ENCODE measurements at places on chromosomes 12 and 14. TPM values are rescaled to one million over a fixed set of nuclear protein-coding genes. Genes with fewer than 3 reads are reported as not detected.

DNA sequence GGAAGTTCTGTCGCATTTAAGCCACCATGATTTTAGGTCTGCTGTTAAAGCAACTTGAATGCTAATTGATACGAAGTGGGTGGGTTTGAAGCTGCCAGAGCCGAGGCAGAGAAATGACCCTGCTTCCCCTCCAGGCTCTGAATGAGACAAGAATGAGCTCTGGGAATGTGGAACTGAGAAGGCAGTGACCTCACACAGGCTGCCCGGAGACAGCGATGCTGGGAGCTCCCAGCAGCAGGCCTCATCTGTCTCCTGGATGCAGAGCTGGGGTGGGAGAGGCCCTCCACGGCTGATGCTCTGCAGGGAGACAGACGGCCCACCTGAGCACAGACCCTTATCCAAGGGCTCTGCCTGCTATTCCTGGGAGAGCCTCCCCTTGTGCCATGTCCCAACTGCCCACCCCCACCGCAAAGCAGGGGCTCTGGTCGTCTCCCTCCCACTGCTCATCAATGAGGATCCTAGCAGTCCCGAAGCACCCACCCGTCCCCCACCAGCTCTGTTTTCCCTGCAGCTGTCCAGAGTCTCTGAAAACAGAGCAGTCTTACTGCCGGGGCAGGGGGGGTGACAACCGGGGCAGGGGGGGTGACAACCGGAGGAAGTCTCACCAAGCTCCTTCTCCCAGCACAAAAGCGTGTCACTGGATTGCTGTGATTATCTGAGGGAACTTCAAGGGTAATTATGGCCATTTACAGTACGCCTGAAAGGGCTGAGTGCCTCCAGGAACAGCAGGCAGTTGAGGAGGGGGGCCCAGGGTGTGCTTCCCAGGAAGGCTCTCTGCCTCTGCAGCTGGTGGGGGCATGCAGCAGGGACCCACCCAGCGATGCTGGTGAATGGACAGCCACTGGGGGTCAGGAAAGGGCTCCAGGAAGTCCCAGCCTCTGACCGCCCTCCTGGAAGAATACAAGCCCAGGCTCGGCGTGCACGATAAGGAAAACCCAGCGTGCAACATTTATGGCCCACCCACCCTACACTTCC, 67.8 kb downstream of the CHGA start:
- H3K4me1 ChIP-seq: peaks cover 42% of the 10 kb centered on the region
- H3K36me3 ChIP-seq: peaks cover 15% of the 10 kb centered on the region
- H3K27me3 ChIP-seq: no peaks in the 10 kb centered on the region
- no peak overlapping the region for H3K27ac ChIP-seq
- no peak overlapping the region for H3K4me3 ChIP-seq

GRCh38 chr12:95848575-95849388, 10.0 kb upstream of the SNRPF start:
- DNase-seq: no peak
- H3K4me1 ChIP-seq: no peaks in the 10 kb centered on the region
- H3K27me3 ChIP-seq: peaks cover 11% of the 10 kb centered on the region
- no peaks in the 10 kb centered on the region for H3K36me3 ChIP-seq
- no peak overlapping the region for H3K4me3 ChIP-seq

DNA sequence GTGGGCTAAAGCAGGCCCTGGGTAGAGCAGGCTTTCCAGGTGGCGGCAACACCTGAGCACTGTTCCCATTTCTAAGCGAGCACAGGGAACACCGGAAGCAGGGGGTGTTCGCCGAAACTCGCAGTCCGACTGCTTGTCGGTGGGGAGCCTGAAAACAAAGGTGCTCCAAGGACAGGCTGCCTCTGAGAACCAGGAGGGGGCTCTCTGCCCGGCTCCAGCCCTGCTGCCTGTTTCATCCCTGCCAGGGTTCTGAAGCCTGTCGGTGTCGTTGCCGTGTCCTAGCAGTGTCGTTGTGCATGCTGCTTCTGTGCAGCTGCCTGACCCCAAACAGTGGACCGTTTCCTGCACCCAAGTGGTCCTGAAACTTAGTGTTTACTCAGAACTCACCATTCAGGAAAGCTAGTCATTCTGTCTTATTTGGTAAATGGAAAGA, 21.8 kb downstream of the CCNK start:
- H3K4me1 ChIP-seq: no peaks in the 10 kb centered on the region
- no peak for DNase-seq
- no peaks in the 10 kb centered on the region for H3K27me3 ChIP-seq
- no peak overlapping the region for H3K27ac ChIP-seq
- H3K36me3 ChIP-seq: peaks cover 89% of the 10 kb centered on the region
- H3K4me3 ChIP-seq: no peak overlapping the region

DNA sequence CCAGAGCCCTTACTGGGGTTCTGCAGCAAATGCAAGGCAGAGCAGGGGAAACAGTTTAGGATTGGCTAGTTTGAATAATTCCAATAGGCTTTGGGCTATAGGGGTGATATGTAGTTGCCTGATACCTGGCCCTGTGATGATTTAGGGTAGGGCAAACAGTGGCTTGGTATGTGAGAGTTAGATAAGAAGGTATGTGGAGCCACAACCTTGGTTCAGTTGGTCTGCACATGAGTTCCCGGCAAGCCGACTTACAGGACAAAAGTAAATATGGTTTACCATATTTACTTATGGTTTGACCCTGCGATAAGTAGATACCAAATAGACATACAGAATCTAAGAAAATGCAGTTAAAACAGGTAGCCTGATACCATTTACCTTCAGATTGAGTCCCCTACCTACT, 8.3 kb upstream of the CAPRIN2 start:
- H3K27me3 ChIP-seq: 0 out of 2 replicates have a peak, but pooled peaks cover 3% of the 10 kb centered on the region
- no peak overlapping the region for H3K27ac ChIP-seq
- H3K4me3 ChIP-seq: no peak overlapping the region
- H3K36me3 ChIP-seq: no peaks in the 10 kb centered on the region

Gene NIN
- 33.8 TPM for total RNA-seq

Gene AICDA
- total RNA-seq: not detected

Gene RNFT2
- 0.47 TPM for total RNA-seq

GRCh38 chr12:87612996-87613395, 416.2 kb downstream of the C12orf50 start:
- no peaks in the 10 kb centered on the region for H3K4me1 ChIP-seq
- no peaks in the 10 kb centered on the region for H3K36me3 ChIP-seq

Gene AQP6
- total RNA-seq: not detected

Gene KLRC3
- total RNA-seq: not detected

Gene TAS2R8
- total RNA-seq: not detected

DNA sequence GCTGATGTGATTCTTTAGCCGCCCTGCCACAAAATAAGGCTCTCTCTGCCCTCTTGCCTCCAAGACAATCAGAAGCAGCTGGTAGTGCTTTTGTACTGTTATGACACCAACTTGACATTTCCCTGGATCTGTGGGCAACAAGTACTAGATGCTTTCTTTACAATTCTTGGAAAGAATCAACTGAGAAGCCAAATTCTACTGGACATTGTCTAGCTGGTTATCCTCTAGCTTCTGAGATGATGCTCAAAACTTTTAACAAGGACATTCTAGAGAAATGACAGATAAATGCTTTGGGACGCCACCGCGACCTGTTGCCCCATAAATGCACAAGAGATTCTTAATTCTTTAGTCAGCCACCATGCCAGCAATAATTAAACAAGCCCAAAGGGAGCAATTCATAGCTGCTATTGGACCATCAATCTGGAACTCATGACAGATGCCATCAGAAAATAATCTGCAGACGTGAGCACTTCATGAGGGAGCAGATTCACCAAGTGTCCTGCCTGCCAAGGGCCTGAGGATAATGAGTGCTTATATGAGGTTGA, 22.8 kb downstream of the FMNL3 start:
- H3K4me1 ChIP-seq: no peaks in the 10 kb centered on the region
- no peaks in the 10 kb centered on the region for H3K27me3 ChIP-seq
- no peak for DNase-seq
- no peak overlapping the region for H3K4me3 ChIP-seq
- no peaks in the 10 kb centered on the region for H3K36me3 ChIP-seq

GRCh38 chr14:56182410-56182809, 64.2 kb downstream of the PELI2 start:
- no peaks in the 10 kb centered on the region for H3K36me3 ChIP-seq
- no peaks in the 10 kb centered on the region for H3K27me3 ChIP-seq

Gene STXBP6
- total RNA-seq: 6.4 TPM

DNA sequence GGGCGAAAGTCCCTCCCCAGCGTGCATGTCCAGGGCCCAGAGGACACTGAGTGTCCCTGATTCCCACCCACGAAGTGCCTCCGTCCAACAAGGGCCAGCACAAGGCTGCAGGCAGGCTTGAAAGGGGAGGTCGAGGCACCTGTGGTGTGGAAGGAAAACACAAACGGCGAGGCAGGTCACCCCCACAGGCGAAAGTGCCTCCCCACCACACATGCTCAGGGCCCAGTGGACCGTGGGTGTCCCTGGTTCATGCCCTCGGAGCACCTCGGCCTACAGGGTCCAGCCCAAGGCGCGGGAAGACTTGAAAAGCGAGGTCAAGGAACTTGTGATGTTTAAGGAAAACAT, 370.4 kb downstream of the ALG10 start:
- no peaks in the 10 kb centered on the region for H3K36me3 ChIP-seq
- no peaks in the 10 kb centered on the region for H3K4me1 ChIP-seq
- H3K4me3 ChIP-seq: no peak overlapping the region

DNA sequence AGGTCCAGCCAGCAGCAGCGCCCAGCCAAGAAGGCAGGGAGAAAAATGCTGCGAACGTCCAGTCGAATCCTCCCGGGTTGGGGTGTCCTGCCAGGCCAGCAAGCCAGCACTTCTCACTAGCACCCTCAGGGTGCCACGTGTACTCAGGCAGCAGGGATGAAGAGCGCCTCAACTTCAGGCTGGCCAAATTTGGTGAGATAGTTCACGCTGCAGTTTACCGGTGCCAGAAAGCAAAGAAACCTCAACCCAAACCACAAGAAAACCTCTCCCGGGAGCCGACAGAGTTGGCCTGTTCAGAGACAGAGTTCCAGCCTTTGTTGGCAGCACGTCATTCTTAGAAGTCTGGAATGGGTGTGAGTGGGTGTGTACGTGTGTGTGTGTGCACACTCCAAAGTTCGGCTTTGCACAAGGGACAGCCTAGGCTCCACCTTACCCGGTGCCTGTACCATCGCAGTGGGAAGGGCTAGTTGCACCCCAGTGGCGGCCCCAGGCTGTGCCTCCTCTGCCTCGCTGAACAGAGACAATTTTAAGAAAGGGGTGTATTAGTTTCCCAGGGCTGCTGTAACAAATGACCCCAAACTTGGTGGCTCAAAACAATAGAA, 42.1 kb downstream of the ELK3 start:
- H3K36me3 ChIP-seq: peaks cover 45% of the 10 kb centered on the region
- DNase-seq: no peak
- H3K4me1 ChIP-seq: peaks cover 25% of the 10 kb centered on the region
- no peak overlapping the region for H3K4me3 ChIP-seq
- peak overlapping the region; percentile 24 for H3K27ac ChIP-seq

DNA sequence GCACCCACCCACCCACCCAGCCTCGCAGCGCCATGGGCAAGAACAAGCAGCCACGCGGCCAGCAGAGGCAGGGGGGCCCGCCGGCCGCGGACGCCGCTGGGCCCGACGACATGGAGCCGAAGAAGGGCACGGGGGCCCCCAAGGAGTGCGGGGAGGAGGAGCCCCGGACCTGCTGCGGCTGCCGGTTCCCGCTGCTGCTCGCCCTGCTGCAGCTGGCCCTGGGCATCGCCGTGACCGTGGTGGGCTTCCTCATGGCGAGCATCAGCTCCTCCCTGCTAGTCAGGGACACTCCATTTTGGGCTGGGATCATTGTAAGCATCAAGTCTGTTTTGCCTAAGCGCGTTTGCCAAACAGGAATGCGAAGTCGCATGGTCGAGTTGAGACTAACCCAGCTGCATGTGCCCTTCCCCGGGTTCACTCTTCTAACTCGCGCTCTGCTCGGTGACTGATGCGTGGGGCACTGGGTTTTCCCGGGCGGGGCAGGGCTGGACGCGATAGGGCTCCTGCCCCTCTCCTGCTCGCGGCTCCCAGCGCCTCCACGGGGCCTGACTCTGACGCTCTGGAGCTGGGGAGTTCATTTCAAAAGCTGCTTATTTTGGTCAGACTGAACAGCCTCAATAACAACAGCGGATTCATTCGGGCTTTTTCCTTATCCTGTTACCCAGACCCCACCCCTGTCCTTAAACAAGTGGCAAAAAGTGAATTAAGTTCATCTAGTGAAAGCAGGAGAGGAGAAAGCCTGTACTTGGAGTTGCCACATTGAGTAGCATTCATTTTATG, 458 bp downstream of the SSPN start:
- H3K4me3 ChIP-seq: peak overlapping the region; percentile 51
- peak; percentile 79 for DNase-seq
- no peaks in the 10 kb centered on the region for H3K36me3 ChIP-seq
- H3K27ac ChIP-seq: peak overlapping the region; percentile 78
- H3K27me3 ChIP-seq: no peaks in the 10 kb centered on the region

GRCh38 chr14:20803223-20803622, 579 bp upstream of the RNASE1 start:
- no peak overlapping the region for H3K4me3 ChIP-seq
- H3K27me3 ChIP-seq: peaks cover 3% of the 10 kb centered on the region
- no peaks in the 10 kb centered on the region for H3K4me1 ChIP-seq
- H3K36me3 ChIP-seq: no peaks in the 10 kb centered on the region
- H3K27ac ChIP-seq: no peak overlapping the region
- no peak for DNase-seq
